Endodermal cell (in vitro differentiated cells): ENCODE measurements at places on chromosomes 4 and X. TPM values are rescaled to one million over a fixed set of nuclear protein-coding genes. Genes with fewer than 3 reads are reported as not detected.

RAB39B gene
- total RNA-seq: 3.3 to 5.4 TPM (median 5.1 TPM) in 3 replicates

GRCh38 chr4:121064482-121064881 lies 7.9 kb downstream of the NDNF start:
- H3K27me3 ChIP-seq: peaks cover 17% of the 10 kb centered on the region
- no peaks in the 10 kb centered on the region for H3K36me3 ChIP-seq
- no peaks in the 10 kb centered on the region for H3K4me1 ChIP-seq

- H3K27me3 ChIP-seq: no peaks in the 10 kb centered on the region
- DNase-seq: no peak
- H3K4me3 ChIP-seq: no peak overlapping the region
- H3K27ac ChIP-seq: no peak overlapping the region
- H3K4me1 ChIP-seq: no peaks in the 10 kb centered on the region
These were observed 79.4 kb upstream of the TTC29 start for GRCh38 chr4:147025042-147025441.

DNA sequence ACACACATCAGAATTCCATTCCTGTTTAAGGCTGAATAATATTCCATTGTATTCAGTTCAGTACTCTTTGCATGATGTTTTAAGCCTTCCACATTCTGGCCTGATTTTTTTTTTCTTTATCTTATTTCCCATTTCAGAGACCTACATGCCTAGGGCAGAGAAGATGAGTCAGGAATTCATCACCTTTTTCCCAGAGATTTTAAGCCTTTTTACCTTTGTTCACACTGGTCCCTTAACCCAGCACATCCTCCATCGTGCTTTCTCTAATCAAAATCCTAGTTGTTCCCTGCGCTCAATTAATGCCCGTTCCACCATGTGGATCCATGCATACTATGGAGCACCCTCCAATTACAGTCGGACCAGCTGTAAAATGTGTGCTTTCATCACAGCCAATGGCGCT lies 245.1 kb downstream of the DHX15 start:
- no peaks in the 10 kb centered on the region for H3K27me3 ChIP-seq
- H3K4me3 ChIP-seq: no peak overlapping the region
- DNase-seq: no peak
- no peak overlapping the region for H3K27ac ChIP-seq

SERTM2 gene
- 0.40 and 0.61 TPM in 2 replicates for total RNA-seq

GRCh38 chr4:98613453-98614075 lies 44.8 kb downstream of the TSPAN5 start:
- H3K27me3 ChIP-seq: no peaks in the 10 kb centered on the region
- H3K4me3 ChIP-seq: no peak overlapping the region
- H3K4me1 ChIP-seq: peaks cover 2% of the 10 kb centered on the region
- DNase-seq: no peak
- no peaks in the 10 kb centered on the region for H3K36me3 ChIP-seq
- H3K27ac ChIP-seq: no peak overlapping the region

DNA sequence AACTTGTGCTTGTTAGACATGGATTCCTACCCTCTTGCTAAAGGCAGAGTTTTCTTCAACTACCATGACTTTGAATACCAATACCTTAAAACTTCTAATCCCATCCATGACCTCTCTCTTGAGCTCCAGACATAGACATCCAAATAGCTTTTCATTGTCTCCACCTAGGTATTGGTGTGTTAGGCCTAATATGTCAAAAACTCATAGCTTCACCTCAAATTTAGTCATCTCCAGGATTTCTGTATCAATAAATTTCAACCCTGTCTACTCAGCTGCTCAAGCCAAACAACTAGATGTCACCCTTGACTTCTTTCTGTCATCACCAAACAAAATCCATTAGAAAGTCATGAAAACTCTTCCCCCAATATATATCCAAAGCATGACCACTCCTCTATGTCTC lies 617.7 kb upstream of the GRIA3 start:
- H3K27ac ChIP-seq: no peak overlapping the region
- H3K4me3 ChIP-seq: no peak overlapping the region
- no peaks in the 10 kb centered on the region for H3K4me1 ChIP-seq

DNA sequence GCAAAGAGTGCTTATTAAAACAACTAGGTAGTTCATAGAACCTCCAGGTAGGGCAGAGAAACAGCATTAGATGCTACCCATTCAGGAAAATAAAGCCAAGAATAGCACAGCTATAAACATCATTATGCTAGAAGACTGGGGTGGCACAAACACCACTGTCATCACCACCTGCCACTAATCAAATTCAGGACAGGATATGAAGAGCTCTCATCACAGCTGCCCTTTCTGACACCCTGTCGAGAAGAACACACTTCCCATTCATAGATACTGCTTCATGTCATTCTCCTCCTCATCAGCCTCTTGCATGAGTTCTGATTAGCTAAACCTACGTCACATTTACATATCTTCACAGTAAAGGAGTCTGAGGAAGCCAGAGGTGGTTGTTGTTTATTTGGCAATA lies 692.3 kb upstream of the HS3ST1 start:
- DNase-seq: no peak
- no peak overlapping the region for H3K4me3 ChIP-seq
- no peaks in the 10 kb centered on the region for H3K27me3 ChIP-seq
- H3K36me3 ChIP-seq: no peaks in the 10 kb centered on the region

FATE1 gene
- not detected in 3 replicates for total RNA-seq

GRCh38 chrX:151904989-151905388 lies 7.7 kb upstream of the MAGEA4 start:
- no peak overlapping the region for H3K4me3 ChIP-seq
- H3K36me3 ChIP-seq: no peaks in the 10 kb centered on the region
- DNase-seq: no peak
- no peaks in the 10 kb centered on the region for H3K27me3 ChIP-seq
- no peaks in the 10 kb centered on the region for H3K4me1 ChIP-seq

DNA sequence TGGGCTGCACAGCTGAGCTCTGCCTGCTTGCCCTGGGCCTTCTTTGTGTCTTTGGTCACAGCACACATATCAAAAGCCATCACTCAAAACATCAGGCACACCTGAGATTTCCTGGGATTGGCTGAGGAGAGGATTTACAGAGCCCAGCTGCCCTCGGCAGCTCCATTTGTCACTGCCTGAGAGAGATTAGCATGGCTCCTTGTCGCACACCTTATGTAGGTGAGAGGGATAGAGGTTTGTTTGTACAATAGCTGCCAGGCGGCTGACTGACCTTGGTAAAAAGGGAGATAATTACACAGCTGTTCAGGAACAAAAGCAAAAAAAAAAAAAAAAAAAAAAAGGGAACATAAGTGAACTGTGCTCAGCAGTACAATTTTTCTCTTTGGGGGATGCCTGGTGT lies 63.2 kb downstream of the MGST2 start:
- no peaks in the 10 kb centered on the region for H3K27me3 ChIP-seq
- DNase-seq: no peak
- peaks cover 10% of the 10 kb centered on the region for H3K4me1 ChIP-seq
- H3K27ac ChIP-seq: no peak overlapping the region

MAGEE2 gene
- total RNA-seq: 0.09 TPM in 1 of 2 replicates, not detected in the other

- DNase-seq: no peak
- no peak overlapping the region for H3K4me3 ChIP-seq
- H3K27me3 ChIP-seq: no peaks in the 10 kb centered on the region
- no peak overlapping the region for H3K27ac ChIP-seq
- no peaks in the 10 kb centered on the region for H3K36me3 ChIP-seq
- H3K4me1 ChIP-seq: peaks cover 10% of the 10 kb centered on the region
These were observed 189.2 kb downstream of the PPP3CA start for GRCh38 chr4:101158134-101158482.

TMEM131L gene
- 2.9 to 7.1 TPM (median 6.2 TPM) in 3 replicates for total RNA-seq
